WTC11 (cell line): ENCODE measurements at places on chromosomes 4 and X. TPM values are rescaled to one million over a fixed set of nuclear protein-coding genes. Genes with fewer than 3 reads are reported as not detected.

Gene CT45A8
- not detected in 3 replicates for total RNA-seq

Gene CTAG1B
- not detected in 3 replicates for total RNA-seq

Gene SYNPO2
- 1.5 to 1.9 TPM (median 1.6 TPM) in 3 replicates for total RNA-seq

Gene SLC10A6
- not detected in 3 replicates for total RNA-seq

Gene TCEAL9
- 30.4 to 35.0 TPM (median 30.7 TPM) in 3 replicates for total RNA-seq

Gene BGN
- total RNA-seq: 1.8 to 3.7 TPM (median 3.2 TPM) in 3 replicates

Gene PNMA3
- total RNA-seq: 3.7 to 6.5 TPM (median 5.8 TPM) in 3 replicates

Gene MXRA5
- 1.8 to 2.8 TPM (median 1.8 TPM) in 3 replicates for total RNA-seq

Gene KLHL5
- 18.9 to 21.9 TPM (median 21.1 TPM) in 3 replicates for total RNA-seq

Gene HS3ST1
- 0.41 to 0.52 TPM (median 0.44 TPM) in 3 replicates for total RNA-seq

Gene TCEAL7
- total RNA-seq: 5.6 to 7.7 TPM (median 7.2 TPM) in 3 replicates

Gene ABCE1
- 91.8 to 114 TPM (median 97.9 TPM) in 3 replicates for total RNA-seq

Gene SHROOM4
- total RNA-seq: 3.4 to 7.1 TPM (median 3.5 TPM) in 3 replicates

Gene TMEM129
- total RNA-seq: 44.2 to 54.9 TPM (median 48.7 TPM) in 3 replicates

Gene CT45A2
- total RNA-seq: not detected in 3 replicates

Gene DDIT4L
- total RNA-seq: 3.8 to 4.9 TPM (median 4.3 TPM) in 3 replicates

Gene USP26
- total RNA-seq: 0.11 TPM in 1 of 3 replicates, not detected in the others

Gene GAGE10
- not detected in 3 replicates for total RNA-seq

Gene TMPRSS11A
- not detected in 3 replicates for total RNA-seq
